ENCODE measurements at places on chromosomes 16 and 17.

DNA sequence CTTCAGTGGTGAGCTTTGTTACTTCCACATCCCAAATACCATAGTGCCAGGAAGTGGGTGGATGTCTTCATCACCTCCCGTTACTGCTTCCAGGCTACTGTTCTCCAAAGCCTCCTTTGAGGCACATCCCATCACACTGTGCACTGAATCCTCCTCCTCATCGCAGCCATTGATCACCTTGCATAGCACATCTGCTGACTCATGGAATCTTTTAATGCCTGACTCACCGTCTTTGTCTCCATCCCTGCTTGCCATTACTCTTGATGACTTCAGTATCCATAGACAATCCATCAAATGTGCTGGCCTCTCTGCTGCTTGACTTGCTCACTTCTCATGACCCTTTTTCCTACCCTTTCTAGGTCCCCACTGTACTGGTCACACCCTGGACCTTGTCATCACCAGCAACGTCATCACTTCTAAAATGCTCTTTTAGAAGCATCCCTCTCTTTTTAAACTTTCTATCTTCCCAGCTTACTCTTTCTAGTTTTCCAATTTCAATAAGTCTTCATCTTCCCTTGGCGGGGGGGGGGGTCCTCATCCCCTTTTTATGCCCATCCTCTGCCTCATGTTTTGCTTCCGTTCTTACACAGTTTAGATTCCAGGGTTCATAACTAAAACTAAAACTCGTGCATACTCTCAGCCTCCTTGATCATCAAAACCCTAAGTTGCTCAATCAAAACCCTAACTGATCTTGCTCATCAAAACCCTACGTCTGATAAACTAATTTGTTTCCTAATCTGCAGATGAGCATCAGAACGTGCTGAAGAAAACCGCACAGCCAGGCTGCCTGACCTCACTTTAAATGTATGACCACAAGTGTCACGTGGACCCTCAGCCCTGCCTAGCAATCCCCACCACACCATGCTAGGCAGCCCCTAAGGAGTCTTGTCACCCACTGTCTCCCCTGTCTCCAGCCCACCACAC is 289.7 kb upstream of the ZFHX3 start:
- DNase-seq = no peak

DNA sequence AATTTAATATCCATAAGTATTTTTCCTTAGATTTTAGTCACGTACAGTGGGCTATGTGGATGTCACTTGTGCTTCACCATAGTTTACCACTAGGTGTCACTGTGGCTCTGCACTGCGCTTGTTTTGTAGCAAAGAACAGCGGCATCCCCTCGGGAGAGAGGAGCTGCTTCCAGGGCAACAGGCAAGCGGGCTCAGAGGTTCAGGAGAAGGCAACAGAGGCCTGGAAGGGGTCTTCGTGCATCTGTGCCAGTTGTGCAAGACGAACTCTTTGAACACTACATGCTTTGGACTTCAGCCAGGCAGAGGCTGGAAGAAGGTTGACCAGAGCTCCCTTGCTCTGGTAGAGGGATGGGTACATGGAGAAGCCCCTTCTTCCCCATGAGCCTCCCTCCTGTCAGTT is 20.6 kb downstream of the CYB561 start:
- peak; percentile 85 for DNase-seq

DNA sequence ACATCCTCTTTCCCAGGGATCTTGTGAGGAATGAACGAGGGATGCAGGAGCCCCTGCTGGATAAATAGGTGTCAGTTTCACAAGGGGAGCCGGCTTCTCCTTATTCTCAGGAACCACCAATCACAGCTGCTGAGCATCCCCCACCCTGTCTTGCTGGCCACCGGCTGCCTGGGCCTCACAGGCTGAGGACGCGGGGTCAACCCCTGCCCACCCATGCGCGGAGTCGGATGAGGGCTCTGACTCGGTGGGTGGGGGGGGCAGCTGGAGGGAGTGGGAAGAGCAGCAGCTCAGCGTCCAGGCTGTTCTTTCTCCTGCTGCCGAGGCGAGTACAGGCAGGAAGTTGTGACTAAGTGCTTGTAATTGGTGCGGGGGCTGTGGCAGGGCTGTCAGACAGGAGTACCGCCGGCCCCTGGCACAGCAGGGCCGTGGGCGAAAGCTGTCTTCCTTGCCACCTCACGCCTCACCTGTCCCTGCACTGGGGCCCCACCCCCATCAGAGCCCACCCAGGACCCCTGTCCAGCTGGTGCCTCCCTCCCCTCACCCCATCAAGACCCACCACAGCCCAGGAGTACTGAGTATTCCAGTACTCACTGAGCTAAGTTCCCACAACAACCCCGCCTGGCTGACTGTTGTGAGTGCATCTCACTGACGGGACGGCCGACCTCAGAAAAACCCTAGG is 11.0 kb upstream of the DPEP1 start:
- DNase-seq = peak; percentile 35

GRCh38 chr17:30964876-30965275 is 6.0 kb upstream of the RNF135 start:
- DNase-seq = no peak

- no peak for DNase-seq
Measured at GRCh38 chr16:82152641-82153112, 17.3 kb downstream of the MPHOSPH6 start.

DNA sequence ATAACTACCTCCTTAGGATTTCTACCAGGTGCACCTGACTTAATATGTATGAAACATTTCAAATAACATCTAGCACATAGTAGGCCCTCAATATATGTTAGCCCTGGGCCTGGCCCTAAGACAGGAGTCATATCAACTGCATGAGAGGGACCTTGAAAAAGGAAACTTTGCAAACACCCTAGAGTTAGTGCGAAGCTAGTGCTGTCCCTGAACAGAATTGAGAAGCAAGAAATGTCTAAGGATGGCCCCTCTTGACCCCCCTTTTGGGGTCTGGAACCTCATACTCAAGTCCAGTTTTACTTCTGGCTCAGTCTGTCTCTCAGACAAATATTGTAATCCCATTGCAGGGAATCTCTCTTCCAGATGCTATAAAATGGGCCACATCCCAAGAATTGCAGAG is 80.5 kb downstream of the CBLN1 start:
- no peak for DNase-seq

DNA sequence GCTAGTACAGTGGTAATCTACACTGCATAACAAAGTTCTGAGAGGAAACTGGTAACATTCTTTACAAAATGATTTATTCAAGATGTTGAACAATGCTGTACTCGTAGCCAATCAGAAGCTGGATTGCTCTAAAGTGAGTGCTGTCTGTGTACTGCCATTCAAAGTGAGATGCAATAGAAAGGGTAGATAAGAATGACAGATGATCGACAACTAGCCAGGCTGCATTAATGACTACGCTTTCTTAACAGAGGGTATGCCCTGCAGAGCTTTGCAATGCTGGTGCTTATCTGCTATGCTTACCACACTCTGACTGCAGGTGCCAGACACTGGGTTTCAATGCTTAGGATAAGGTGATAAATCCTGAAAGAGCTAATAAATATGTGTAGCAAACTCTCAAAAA is 46.1 kb upstream of the SLC25A19 start:
- DNase-seq = no peak

DNA sequence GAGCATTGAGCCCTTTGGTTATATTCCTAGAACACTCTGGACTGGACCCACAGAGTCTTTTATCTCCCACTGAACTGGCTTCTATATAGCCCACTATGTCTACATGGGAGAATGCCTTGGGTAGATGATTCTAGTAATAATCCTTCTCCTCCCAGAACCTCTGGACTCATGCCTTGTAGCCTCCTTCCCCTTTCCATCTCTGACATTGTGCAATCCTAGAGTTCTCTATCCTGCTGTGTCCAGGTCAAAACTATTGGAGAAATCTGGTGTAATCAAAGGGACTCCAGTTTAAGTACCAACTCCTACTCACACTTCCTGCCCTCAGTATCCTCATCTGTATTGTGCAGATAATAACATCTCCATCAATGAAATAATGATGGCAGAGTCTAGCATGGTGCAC is 9.1 kb downstream of the RCVRN start:
- DNase-seq = no peak

- no peak for DNase-seq
Measured at GRCh38 chr17:18107061-18107790, 1.3 kb upstream of the MYO15A start.

DNA sequence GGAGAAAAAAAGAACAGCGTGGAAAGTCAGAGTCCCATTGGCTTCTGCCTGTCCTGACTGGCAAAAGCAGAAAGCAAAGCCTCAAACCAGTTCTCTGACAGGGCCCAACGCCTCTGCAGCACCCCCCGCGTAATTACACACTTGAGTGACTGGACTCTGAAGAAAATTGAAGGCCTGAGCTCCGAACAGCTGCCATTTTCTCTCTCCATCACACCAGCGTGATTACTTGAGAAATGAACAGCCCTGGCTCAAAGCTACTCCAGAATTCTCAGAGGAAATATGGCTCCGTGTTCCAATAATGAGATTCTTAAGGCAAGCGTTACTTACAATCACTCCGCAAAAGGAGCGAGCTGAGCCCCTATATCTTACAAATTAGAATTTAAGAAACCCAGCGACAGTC is 142.7 kb upstream of the C17orf78 start:
- no peak for DNase-seq

DNA sequence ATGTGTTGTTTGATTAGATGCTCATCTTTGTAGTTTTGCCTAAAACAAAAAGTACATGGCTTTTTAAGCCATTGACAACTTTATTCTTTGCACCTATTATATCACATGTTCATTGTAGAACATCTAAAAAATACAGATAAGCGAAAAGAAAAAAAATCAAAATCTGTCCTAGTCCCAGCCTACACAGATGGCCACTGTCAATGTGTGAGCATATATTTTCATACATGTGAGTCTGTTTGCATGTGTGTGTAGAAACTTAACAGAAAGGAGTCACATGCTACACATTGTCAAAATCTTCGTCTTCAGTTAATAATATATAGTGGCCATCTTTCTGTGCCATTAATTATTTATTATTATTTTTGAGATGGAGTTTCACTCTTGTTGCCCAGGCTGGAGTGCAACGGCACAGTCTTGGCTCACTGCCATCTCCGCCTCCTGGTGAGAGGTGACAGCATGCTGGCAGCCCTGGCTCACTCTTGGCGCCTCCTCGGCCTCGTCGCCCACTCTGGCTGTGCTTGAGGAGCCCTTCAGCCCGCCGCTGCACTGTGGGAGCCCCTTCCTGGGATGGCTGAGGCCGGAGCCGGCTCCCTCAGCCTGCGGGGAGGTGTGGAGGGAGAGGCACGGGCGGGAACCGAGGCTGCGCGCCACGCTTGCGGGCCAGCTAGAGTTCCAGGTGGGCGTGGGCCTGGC is 68.5 kb upstream of the AMZ2 start:
- no peak for DNase-seq

DNA sequence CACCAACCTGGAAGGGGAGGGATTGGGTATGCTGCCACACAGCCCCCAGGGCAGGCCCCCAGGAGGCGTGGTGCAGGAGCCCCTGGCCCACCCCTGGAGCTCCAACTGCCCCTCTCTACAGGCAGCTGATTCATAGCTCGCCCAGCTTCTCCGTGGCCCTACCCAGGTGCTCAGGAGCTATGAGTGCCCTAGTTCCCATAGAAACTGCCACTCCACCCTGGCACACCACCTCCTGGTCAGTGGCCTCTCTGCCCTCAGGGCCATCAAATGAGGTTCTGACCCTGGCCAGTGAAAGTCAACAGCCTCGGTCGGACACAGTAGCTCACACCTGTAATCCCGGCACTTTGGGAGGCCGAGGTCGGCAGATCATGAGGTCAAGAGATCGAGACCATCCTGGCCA is 18.0 kb downstream of the CNGB1 start:
- no peak for DNase-seq

DNA sequence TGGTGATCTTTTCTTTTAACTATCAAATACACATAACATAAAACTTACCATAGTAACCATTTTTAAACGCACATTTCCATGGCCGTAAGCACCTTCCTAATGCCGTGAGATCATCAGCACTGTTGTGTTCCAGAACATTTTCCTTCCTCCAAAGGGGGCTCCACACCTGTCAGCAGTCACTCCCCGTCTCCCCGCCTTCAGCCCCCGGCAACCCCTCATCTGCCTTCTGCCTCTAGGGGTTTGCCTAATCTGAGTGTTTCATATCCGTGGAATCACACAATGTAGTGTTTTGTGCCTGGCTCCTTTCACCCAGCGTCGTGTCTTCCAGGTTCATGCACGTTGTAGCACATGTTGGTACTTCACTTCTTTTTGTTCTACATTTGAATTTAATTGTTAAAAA is 350.1 kb upstream of the TNRC6C start:
- no peak for DNase-seq

Measured in stimulated activated effector memory CD8-positive, alpha-beta T cell treated with anti-CD3 and anti-CD28 coated beads, Interleukin-12 subunit alpha, Interleukin-12 subunit beta, amount 100 ng/mL, for 72 hours (primary cell).